Stimulated activated naive CD4-positive, alpha-beta T cell treated with Interleukin-2 at 50 U/mL for 16 hours (primary cell): ENCODE measurements at places on chromosomes 3 and 15.

GRCh38 chr15:60426870-60427508 is 29.2 kb upstream of the ANXA2 start:
- DNase-seq = no peak

DNA sequence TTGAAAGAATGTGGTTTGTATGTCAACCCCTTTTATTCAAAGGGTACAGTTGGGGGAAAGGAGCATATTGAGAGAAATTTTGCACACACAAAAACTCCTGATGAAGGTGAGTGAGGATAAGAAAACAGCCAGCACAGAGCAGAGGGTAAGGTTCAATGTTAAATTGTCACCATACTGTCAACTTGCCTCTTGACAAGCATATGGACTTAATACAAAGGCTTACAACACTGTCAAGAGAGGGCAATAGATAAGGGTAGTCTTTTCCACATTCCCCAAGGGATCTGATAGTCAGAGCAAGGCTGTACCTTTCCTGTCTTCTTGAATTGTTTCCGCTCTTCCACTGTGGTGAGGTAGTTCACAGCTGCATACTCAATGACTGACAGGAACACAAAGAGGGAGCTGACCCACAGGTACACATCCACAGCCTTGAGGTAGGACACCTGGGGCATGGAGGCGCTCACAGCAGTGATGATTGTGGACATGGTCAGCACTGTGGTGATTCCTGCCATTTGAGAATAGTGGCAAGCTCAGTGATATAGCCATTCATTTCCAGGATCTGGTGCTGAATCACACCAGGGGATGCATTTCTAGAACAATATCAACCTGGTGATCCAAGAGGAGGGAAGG is 20.4 kb upstream of the RIOX2 start:
- no peak for DNase-seq

GRCh38 chr15:82820128-82820527 is 10.7 kb downstream of the WHAMM start:
- no peak for DNase-seq

- no peak for DNase-seq
Measured at GRCh38 chr3:2793987-2794386, 316.2 kb downstream of the IL5RA start.

- DNase-seq = peak; percentile 16
Measured at GRCh38 chr3:188950832-188951489, 220.8 kb upstream of the TPRG1 start.

- DNase-seq = no peak
Measured at GRCh38 chr3:93981649-93982048, 1.7 kb downstream of the ARL13B start.

- DNase-seq = no peak
Measured at GRCh38 chr3:4476496-4476895, 9.4 kb upstream of the SUMF1 start.

GRCh38 chr3:27675287-27675686 is 46.8 kb downstream of the EOMES start:
- DNase-seq = no peak

DNA sequence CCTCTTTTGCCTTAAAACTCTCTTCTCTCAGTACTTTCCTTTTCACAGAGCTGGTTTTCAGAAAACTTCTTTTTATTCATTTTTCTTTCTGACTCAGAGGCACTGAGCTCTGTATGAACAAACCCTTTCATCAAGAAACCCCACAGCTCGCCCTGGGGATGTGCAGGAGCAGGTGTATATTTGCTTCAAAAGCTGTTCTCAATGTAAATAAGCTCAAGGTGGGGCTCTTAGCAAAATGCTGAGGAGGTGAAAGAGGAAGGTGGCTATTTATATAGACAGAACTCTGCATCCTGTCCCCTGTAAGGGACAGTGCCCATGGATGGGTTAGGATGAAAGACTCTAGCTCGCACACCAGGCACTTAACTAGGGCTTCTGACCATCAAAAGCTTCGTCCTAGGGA is 302.0 kb downstream of the WDR72 start:
- DNase-seq = no peak

GRCh38 chr3:96354742-96355141 is 459.7 kb upstream of the EPHA6 start:
- DNase-seq = no peak

- DNase-seq = no peak
Measured at GRCh38 chr3:143914257-143914656, 57.4 kb upstream of the DIPK2A start.

DNA sequence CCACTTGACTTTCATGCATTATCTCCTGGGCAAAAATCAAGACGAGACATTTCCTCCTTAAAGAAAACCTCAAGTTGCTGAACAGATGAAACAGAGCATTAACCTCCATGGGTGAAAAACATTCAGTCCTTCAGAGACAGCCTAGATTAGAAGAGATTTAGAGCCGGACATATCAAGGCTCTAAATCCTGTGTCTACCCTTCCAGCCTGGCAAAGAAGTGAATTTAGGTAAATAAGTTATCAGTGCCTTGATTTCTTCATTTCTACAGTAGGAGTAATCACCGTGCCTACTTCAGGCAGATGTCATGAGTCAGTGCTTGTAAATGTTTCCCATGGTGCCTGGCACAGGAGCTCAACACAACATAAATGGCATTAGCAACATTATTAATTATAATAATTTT is 159.3 kb upstream of the PRICKLE2 start:
- no peak for DNase-seq

GRCh38 chr3:103393395-103394186 is 958.8 kb downstream of the ZPLD1 start:
- no peak for DNase-seq

DNA sequence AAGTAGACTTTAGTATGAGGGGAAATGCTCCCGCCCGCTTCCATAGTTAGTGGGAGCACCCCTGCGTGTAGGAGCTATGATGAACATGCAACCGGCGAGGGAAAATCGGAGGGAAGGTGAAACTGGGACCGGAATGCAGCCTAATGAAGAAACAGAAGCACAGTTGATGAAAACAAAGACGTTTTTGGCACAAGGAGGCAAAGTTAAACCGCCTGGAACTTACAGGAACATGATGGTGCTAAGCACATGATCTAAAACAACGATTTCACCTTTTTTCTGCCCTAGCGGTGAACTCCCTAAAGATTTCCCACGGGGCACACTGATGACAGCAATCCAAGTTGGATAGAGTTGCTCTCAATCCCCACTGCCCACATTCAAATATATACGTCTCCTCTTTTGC is 49.4 kb upstream of the SPATA12 start:
- DNase-seq = no peak

DNA sequence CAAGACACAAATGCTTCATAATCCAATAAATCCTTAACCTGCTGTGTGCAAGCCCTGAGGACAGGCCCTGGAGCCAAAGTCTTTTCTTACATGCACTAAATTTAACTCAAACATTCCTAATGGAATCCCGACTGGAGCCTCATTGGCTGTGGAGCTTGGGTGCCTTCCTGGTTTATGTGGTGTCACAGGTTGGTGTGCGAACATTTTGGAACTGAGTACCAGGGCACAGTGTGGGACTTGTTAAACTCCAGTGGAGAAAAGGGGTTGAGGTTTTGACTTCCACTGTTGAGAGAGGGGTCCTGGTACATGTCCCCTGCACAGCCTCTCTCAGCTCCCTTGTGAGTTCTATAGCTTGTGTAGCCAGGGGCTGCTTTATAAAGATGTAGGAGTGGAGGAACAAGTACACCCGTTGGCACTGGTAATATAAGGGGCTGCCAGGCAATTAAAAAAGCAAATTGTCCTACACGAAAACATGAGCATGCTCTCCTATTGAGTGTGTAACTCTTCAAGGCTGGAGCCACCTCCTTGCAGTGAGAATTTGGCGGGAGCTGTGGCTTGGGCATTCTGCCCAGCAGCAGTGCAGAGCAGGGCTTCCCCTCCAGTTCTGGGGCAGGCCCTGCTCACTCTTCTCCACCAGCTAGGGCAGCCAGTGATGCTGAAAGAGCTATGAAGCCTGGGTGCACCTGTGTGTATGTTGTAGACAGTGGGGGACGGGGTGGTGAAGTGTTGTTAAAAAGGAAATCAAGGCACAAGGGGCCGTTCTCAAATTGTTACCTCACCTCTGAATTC is 218.1 kb downstream of the CLSTN2 start:
- DNase-seq = no peak

- DNase-seq = no peak
Measured at GRCh38 chr15:47292638-47293190, 424.6 kb upstream of the SEMA6D start.

GRCh38 chr3:133783762-133784161 is 21.9 kb upstream of the SRPRB start:
- no peak for DNase-seq

DNA sequence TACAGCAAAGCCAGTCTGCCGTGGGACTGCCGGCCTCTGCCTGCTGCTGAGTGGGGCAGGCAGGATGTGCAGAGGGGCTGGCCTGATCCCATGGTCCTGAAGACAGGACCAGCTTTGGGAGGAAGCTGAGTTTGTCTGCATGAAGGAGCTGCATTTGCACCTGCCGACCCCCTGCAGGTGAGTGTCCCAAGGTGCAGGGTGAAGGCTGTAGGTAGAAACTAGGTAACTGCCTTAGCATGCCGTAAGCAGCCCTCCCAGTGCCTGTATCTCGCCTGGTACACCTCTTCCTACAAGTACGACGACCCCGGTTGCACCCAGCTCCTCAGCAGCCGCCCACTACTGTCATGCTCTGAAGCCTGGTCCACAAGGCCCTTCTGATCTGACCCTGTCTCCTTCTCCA is 34.9 kb downstream of the AMOTL2 start:
- DNase-seq = no peak

GRCh38 chr3:81761904-81762580 is 597 bp upstream of the GBE1 start:
- no peak for DNase-seq

GRCh38 chr3:115375362-115375761 is 228.3 kb upstream of the ZBTB20 start:
- no peak for DNase-seq

DNA sequence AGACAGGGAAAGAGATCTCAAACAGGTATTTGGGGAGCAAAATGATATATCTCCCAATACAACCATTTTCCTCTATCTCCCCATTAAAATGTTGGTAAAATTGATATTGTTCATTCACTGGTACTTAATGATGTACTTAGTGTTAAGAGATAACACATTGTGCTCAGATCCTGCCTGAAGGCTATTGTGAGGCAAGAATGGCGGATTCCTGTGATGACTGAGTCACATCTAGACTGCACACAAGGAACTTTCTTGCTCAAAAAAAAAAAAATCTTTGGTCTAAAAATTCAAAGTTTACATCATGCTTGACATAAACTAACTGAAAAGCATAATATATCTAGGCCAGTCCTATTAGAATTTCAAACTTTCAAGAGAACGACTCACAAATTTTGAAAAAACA is 171.1 kb upstream of the TTC14 start:
- DNase-seq = no peak
